Esophagus squamous epithelium (tissue), 5 donors: ENCODE measurements at places on chromosomes 1 and 21.

DNA sequence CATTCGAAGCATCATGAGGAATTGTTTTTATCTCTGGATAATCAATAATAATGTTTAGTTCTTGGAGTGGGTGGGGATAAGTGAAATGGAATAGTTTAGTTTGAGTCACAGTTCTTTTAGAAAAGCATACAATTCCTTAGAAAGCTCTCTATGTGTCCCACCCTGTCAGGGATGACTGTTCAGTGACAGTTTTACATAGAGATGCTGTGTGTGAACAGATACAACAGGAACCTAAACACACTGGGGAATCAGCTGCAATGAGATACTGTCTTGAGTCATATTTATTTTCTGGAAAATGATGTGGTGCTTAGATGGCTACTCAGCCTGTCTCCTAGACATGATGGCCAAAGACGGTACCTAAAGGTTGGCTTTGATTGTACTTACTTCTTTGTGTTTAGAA, 25.7 kb upstream of the CCDC190 start:
- DNase-seq: no peak

DNA sequence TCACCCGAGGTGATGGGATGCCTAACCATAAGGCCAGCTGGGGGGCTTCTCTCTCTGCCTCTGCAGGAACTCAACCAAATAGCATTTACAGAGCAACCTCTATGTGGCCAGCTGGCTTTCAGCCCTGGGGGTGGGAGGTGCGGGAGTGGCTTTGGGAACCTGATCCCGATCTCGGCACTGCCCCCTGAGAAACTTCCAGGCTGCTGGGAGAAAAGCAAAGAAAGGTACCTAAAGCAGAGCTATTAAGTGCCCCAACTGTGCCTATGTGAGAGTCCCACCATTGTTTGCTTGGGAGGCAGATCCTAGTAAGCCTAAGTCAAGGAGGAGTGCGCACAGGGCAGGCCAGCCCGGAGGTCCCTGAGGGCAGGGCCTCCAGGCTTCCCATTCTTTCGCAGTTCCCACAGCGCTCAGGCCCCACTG, 7.0 kb downstream of the KRTCAP2 start:
- DNase-seq: no peak

GRCh38 chr21:26490771-26491170, 82.3 kb downstream of the CYYR1 start:
- DNase-seq: no peak

GRCh38 chr1:177246710-177247580, 76.2 kb downstream of the BRINP2 start:
- DNase-seq: no peak

DNA sequence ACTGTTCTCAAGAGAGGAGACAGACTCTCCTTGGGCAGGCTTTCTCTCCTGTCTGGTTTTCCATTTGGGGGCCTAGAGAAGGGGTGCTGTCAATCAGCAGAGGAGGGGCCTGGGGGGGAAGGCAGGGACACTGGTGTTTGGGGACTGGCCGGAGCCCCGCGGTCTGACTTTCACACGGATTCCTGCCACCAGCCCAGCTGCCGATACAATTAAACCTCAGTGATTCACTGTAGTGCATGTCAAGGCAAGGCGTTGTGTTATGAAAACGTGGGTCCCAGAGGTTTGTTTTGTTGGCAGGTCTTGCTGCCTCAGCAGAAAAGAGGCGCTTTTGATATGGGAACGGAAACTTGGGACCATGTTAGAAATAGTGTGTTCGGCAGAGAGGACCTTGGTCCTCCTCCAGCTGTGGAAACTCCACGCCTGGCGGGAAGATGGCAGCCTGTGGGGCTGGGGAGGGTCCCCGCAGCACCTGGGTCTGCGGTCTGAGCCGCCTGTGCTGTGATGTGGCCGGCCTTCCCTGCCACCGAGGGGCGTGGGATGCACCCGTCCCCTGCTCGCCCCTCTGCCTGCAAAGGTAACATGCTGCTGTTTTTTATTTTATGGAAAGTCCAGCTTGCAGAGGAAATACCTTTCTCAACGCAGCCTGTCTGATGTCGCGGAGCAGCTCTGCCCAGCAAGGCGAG, 47.6 kb downstream of the SPSB1 start:
- DNase-seq: no peak

- no peak for DNase-seq
Measured at GRCh38 chr21:20249401-20249800, 748.8 kb upstream of the NCAM2 start.

- DNase-seq: no peak
Measured at GRCh38 chr1:169053196-169053595, 53.3 kb upstream of the ATP1B1 start.

DNA sequence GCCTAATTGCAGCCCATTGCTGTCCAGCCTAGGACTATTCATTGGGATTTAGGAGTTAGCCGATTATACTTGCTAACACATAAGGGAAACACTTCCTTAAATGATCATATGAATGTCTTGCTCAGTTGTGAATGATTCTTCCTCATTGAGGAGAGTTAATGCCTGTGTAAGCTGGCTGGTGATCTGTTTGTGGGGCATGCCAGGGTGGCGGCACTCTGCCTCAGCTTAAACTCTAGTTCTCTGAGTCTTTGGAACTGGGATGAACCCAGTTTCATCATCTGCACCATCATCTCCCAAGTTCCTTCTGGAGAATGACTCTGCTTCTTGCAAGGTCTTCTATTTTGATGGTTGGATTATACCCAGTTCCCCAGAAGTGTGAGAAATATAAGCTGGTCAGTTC, 23.9 kb upstream of the SLAMF6 start:
- no peak for DNase-seq

- no peak for DNase-seq
Measured at GRCh38 chr1:46536527-46536926, 14.9 kb downstream of the KNCN start.

GRCh38 chr1:200873116-200873670, 412 bp downstream of the GPR25 start:
- DNase-seq: no peak

DNA sequence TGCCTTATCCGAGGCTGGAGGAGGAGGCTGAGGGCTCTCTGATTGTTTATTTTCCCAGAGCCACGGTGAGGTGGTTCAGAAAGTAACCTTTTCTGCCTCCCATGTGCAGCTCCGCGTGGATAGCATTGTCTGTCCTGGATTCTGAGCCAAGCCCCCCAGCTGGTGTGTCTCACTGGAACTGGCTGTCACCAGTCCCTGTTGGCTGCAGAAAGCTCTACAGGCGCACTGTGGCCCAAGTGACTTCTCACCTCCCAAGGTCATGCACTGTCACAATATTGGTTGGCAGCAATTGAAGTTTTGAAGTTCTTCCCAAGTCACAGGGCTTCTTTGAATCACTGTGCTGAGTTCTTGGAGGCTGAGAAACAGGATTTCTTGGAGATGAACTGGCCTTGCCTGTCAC, 8.2 kb downstream of the BMP8A start:
- no peak for DNase-seq

DNA sequence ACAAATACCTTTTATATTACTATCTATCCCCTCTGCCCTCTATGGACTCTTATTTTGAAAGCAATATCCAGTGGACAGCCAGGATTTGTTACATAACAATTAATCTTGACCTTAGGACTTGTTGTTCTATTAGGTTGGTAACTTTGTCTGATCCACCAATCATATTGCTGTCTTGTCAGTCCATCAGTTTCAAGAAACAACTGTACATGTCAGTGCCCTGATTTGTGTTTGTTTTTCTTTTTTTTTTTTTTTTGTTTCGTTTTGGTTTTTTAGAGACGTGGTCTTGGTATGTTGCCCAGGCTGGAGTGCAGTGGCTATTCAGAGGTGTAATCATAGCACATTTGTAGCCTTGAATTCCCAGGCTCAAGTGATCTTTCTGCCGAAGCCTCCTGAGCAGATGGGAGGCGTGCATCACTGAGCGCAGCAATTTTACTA, 1.5 kb upstream of the SCP2 start:
- no peak for DNase-seq

DNA sequence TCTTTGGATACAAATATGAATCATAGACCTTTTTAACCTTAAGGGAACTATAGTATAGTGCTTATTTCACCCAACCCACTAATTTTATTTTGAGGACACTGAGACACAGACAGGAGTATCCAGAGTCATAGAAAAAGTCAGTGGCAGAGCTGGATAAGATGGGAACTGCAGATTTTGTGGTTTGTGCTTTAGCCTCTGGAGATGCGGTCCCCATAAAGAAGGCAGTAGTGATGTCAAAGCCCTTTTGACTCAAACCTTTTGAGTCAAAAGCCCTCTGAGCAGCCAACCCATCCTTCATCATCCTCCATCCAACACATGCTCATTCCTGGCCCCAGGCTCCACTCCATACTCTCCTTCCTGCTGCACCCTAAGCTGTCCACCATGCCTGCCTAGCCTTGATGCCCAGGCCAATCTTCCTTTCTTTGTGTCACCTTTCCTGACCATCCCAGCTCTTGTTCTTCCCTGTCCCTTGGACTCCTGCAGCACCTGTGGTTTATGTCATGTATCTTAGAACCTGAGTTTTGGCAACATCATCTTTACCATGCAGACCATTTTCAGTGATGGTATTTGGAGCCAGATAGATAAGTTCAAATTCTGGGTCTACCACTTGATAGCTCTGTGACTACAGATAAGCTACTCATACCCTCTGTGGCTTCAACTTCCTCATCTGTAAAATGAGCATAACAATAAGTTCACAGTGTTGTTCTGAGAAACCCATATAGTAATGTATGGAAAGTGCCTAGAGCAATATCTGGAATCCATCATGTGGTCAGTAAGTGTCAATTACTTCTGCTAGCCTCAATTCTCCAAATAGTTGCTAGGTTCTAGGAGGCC, 20.1 kb downstream of the SLAMF1 start:
- DNase-seq: no peak

DNA sequence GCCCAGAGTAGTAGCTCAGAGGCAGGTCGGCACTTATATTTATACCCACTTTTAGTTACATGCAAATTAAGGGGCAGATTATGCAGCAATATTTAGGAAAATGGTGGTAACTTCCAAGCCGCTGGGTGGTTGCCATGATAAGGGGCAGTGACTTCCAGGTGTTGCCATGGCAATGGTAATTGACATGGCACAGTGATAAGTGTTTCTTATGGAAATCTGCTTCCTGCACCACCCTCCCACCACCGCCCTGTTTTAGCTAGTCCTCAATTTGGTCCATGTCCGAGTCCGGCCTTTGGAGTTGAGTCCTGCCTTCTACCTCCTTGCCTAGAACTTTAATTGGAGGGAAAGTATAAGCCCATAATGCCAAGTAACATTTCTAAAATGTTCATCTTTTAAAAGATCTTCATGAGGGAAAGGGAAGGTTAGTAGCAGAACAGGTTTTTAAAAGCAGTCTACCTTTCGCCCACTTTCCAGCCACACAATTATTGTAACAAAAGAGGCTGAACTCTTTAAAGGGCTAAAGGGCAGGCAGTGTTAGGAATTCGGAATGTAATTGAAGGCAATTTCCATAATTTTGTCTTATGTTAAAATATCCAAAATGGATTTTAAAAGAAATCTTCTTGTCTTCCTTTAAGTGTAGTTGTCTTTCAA, 21.7 kb downstream of the ZBTB8B start:
- no peak for DNase-seq

DNA sequence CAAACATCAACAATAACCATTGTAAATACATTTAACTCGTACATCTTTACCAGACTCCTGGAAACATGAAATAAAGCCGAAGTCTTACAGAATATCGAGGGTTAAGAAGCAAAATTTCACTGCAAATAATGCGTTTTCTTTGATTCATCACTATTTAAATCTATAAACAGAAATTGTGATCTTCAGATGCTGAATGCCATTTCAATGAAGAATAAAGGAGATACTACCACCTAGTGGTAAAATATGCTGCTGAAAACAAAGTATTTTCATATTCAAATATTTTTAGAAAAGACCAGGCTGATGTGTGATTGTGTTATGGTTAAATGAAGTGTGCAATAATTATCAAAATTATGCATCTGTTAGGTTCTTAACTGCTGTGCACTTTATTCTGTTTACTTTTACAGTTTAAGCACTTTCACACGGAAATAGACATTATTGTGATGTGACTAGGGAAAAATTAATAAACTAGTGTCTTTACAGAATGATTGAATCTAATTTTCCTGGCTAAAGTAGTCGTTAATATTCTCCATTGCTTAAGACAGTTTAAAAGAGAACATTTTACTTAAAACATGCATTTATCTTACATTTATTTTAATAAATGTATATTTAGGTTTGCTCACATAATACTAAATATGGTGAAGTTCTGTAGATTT, 1093.1 kb downstream of the MRPL39 start:
- DNase-seq: no peak

DNA sequence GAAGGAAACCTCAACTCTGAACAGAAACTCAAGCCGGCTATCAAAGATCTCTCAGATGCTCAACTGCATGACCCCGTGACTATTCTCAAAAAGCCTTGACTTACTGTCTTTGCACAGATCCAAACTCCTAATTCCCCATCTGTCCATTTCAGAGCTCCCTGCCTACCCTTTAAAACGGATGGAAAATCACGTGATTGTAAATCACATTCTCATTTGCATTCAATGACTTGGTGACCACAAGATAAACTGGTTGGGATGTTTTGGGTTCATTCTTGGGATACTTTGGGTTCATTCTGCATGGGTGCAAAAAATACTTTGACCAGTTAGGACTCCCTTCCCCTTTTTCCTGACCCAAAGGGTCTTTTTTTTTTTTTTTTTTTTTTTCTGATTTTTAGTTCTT, 41.3 kb upstream of the RUNX1 start:
- DNase-seq: no peak

DNA sequence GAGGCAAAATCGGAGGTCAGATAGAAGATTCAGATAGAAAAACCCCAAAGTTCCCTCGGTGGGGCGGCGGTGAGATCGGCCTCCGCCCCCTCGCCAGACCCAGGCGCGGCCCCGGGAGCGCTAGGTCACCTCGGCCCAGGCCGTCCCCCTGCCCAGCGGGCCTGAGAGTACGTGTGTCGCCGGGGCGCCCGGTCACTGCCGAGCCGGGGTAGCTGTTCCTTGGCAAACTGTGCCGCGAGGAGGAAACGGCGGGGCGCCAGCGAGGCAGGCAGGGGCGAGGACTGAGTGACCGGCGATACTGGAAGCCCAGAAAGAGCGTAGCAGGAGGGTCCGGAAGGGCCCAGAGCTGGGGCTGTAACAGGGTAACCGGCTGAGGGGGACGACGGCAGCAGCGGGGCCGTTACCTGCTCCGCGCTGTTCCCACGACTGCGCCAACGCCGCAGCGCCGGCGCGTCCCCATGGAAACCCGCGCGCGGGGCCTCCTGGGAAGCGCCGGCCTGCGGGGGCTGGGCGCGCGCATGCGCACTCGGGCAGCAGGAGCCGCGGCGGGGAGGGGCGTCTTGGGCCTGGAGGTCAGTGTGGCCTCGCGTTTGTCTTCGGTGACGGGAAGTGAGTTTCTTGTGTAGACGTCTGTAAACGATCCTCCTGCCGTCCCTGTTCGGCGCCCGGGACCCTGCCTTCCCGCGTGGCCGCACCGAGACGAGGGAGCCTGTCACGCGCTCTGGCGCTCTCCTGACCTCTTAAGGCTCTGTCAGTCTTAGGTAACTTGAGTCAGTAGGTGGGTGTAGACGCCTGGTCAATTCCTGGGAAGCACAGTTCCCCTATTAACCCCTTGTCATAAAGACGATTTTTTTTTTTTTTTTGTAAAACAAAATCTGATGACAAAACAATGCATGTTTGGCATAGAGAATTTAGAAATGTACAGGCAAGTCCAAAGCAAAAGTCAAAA, at the start of gene LCA5L:
Gene LCA5L (minus strand): TSS at position 458 of the 949 bp plus-strand sequence. CDS start 17,285 bp downstream, outside the sequence.
- peak; percentile 39 for DNase-seq

GRCh38 chr1:163271535-163271934, 50.2 kb upstream of the NUF2 start:
- DNase-seq: no peak
